ENCODE measurements at places on chromosomes 4 and X.
A peak's percentile ranks its signal among the peaks of the same experiment; 100 is the strongest.

GRCh38 chr4:13007802-13008470 lies 476.2 kb downstream of the RAB28 start:
- H3K4me3 ChIP-seq = no peak overlapping the region
- no peaks in the 10 kb centered on the region for H3K4me1 ChIP-seq
- H3K36me3 ChIP-seq = no peaks in the 10 kb centered on the region

- no peak for DNase-seq
- no peaks in the 10 kb centered on the region for H3K36me3 ChIP-seq
- no peak overlapping the region for H3K27ac ChIP-seq
- H3K4me3 ChIP-seq = peak overlapping the region; percentile 10
Observed at GRCh38 chr4:142645475-142646108, 200.5 kb downstream of the INPP4B start.

DNA sequence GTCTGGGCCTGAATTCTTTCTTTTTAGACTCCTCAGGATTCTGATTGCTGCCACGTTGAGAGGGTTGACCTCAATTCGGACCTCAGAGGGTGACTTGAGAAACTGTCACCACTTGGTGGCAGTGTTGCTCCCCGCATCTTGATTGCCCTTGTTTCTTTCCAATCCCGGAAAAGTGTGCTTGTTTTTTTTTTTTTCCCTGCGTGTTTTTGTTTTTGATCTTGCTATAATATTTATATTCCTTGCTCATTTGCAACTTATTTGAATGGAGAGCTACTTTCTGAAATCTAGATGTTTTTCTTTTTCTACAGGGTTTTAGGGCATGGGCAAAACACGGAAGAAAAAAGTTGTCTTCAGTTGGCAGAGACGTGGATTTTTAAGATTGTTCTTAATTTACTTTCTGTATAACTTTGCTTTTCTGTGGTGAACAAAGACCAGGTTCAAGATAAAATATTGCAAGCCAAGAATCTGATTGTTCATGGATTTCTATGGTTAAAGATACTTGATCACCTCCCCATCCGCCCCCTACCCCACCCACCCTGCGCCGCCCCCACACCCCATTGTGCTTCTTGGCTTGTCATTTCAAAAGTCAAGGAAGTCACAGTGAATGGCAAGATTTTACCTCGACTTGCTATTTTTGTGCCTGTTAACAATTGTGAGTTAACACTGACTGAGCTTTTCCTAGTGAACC lies 102.0 kb downstream of the PTTG2 start:
- no peak overlapping the region for H3K4me3 ChIP-seq
- H3K4me1 ChIP-seq = no peaks in the 10 kb centered on the region
- H3K27ac ChIP-seq = no peak overlapping the region
- DNase-seq = peak; percentile 46
- no peaks in the 10 kb centered on the region for H3K27me3 ChIP-seq

GRCh38 chr4:147909225-147909624 lies 177.3 kb downstream of the ARHGAP10 start:
- H3K27ac ChIP-seq = no peak overlapping the region
- no peak overlapping the region for H3K4me3 ChIP-seq
- DNase-seq = no peak
- H3K27me3 ChIP-seq = no peaks in the 10 kb centered on the region
- H3K4me1 ChIP-seq = no peaks in the 10 kb centered on the region
- H3K36me3 ChIP-seq = no peaks in the 10 kb centered on the region

DNA sequence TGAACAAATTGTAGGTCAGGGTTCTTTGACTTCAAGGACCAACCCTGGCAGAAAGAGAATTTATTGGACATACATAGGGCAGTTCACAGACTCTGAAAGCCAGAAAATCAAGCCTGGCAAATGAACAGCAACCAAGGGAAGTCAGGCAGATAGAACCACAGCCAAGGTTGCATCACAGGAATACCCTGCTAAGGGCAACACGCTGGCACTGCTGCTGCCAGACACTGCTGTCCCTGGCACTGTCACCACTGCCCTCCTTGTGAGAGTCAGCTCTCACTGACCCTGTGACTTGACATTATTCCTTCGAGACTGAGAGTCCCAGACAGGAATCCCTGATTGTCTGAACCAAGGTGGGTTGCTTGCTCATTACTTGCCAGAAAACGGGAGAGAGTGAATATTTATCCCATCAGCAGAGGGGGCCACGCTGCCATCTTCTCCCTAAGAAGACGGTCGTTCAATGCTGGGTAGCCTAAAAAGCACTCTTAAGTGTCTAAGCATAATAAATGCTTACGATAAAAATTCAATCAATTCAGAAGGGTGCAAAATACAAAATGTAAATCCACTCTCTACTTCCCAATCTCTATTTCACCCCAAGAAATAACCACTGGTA lies 23.2 kb upstream of the PTTG2 start:
- H3K4me1 ChIP-seq = no peaks in the 10 kb centered on the region
- H3K27me3 ChIP-seq = no peaks in the 10 kb centered on the region
- no peak overlapping the region for H3K27ac ChIP-seq
- no peak overlapping the region for H3K4me3 ChIP-seq
- no peak for DNase-seq
- no peaks in the 10 kb centered on the region for H3K36me3 ChIP-seq

DNA sequence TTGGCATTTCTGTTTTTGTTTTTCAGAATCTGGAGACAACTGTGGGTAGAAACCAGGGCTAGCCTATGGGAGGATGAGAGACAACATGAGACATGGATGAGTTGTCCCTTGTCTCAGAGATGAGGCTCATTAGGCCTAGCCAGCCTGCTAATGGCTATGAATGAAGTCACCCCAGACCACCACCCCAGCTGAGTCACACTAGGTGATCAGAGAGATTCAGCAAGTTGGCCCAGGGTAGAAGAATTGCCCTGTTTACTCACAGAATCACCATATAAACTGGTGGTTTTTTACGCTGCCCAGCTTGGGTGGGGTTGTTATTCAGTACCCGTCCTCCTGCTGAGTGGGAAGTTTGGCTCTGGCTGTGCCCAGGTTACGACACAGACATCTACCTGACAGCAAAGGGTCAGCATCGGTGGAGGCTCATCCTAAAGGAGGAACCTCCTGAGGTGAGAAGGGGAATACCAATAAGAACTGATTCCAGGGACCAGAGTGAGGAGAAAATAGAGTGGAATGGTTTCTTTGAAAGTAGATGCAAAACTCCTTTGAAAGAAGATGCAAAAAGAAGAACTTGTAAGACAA lies 17.2 kb upstream of the ARSJ start:
- H3K4me1 ChIP-seq = no peaks in the 10 kb centered on the region
- H3K36me3 ChIP-seq = no peaks in the 10 kb centered on the region
- no peak overlapping the region for H3K4me3 ChIP-seq

- no peaks in the 10 kb centered on the region for H3K36me3 ChIP-seq
- peak; percentile 59 for DNase-seq
- peak overlapping the region; percentile 66 for H3K4me3 ChIP-seq
- H3K27ac ChIP-seq = no peak overlapping the region
- H3K27me3 ChIP-seq = peaks cover 89% of the 10 kb centered on the region
Observed at GRCh38 chr4:112515198-112516065, 548 bp downstream of the NEUROG2 start.

GRCh38 chr4:7818399-7818911 lies 121.2 kb downstream of the AFAP1 start:
- no peak overlapping the region for H3K4me3 ChIP-seq
- no peaks in the 10 kb centered on the region for H3K27me3 ChIP-seq
- no peak overlapping the region for H3K27ac ChIP-seq
- H3K4me1 ChIP-seq = no peaks in the 10 kb centered on the region

GRCh38 chrX:9340598-9341290 lies 124.1 kb upstream of the TBL1X start:
- peak overlapping the region; percentile 55 for H3K4me3 ChIP-seq
- H3K27ac ChIP-seq = peak overlapping the region; percentile 59
- DNase-seq = peak; percentile 68
- no peaks in the 10 kb centered on the region for H3K36me3 ChIP-seq
- no peaks in the 10 kb centered on the region for H3K27me3 ChIP-seq
- peaks cover 42% of the 10 kb centered on the region for H3K4me1 ChIP-seq

GRCh38 chr4:148238811-148239493 lies 203.3 kb downstream of the NR3C2 start:
- H3K4me1 ChIP-seq = no peaks in the 10 kb centered on the region
- no peaks in the 10 kb centered on the region for H3K36me3 ChIP-seq
- H3K27me3 ChIP-seq = no peaks in the 10 kb centered on the region
- no peak overlapping the region for H3K4me3 ChIP-seq
- DNase-seq = no peak

DNA sequence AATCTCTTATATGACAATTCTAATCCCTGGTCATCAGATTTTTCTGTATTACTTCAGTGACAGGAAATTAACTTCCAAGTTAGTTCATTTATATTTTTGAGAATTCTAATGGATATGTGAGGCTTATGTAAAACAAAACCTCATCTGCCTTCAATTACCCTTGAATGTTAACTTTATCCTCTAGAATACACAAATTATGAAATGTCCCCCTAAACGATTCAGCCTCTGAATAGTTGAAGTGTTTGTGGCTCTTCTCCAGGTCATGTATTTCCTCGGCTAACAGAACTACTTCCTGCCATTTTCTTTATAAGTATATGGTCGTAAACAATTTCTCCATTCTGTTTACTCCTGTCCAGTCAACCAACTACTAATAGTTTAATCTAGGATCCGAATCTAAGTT lies 401.3 kb downstream of the PCDH10 start:
- no peaks in the 10 kb centered on the region for H3K27me3 ChIP-seq
- no peaks in the 10 kb centered on the region for H3K4me1 ChIP-seq
- no peak for DNase-seq
- no peak overlapping the region for H3K27ac ChIP-seq
- H3K4me3 ChIP-seq = no peak overlapping the region

- DNase-seq = no peak
- H3K27me3 ChIP-seq = no peaks in the 10 kb centered on the region
- H3K27ac ChIP-seq = no peak overlapping the region
- H3K36me3 ChIP-seq = no peaks in the 10 kb centered on the region
- no peaks in the 10 kb centered on the region for H3K4me1 ChIP-seq
Observed at GRCh38 chr4:22978656-22979055, 285.9 kb downstream of the GBA3 start.

DNA sequence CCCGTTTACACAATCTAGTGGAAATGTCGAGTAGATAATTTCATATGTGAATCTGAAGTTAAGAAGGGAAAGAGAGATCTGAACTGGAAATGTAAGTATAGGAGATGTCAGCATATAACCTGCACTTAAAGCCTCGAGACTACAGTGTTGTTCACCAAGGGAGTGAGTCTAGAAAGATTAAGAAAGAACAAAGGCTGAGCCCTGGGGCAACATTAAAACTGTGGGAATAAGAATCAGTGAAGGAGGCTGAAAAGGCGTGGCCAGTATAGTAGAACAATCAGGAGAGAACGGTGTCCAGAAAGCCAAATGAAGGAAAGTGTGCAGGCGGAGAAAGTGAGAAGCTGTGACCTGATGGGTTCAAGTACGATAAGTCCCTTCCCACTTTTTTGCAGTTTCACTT lies 118.8 kb upstream of the TENM3 start:
- no peaks in the 10 kb centered on the region for H3K27me3 ChIP-seq
- no peaks in the 10 kb centered on the region for H3K4me1 ChIP-seq
- H3K27ac ChIP-seq = no peak overlapping the region
- no peak for DNase-seq
- H3K4me3 ChIP-seq = no peak overlapping the region

GRCh38 chrX:111779582-111779981 lies 96.4 kb upstream of the TRPC5OS start:
- no peak overlapping the region for H3K27ac ChIP-seq
- H3K4me1 ChIP-seq = no peaks in the 10 kb centered on the region
- DNase-seq = no peak
- no peaks in the 10 kb centered on the region for H3K27me3 ChIP-seq

GRCh38 chr4:155904331-155904730 lies 835 bp downstream of the TDO2 start:
- no peak for DNase-seq
- no peak overlapping the region for H3K4me3 ChIP-seq
- no peaks in the 10 kb centered on the region for H3K4me1 ChIP-seq
- H3K36me3 ChIP-seq = no peaks in the 10 kb centered on the region
- H3K27ac ChIP-seq = no peak overlapping the region

DNA sequence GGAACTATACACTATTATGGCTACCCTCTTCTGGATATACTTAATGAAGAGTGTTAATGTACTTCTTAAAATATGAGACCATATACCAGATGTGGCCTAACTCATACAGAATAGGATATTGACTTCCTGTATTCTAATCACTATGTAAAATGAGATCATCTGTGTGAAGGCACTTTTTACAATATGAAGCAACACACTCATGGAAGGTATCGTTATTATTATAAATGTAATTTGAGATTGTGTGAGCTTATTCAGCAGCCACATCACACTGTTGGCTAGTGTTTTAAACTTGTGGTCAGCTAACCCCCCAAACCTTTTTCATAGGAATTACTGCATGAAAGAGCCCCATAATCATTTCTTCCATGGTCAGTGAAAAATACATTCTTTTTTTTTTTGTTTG lies 281.8 kb upstream of the TEX13A start:
- no peak overlapping the region for H3K27ac ChIP-seq
- no peak overlapping the region for H3K4me3 ChIP-seq
- no peak for DNase-seq
- H3K4me1 ChIP-seq = no peaks in the 10 kb centered on the region
- no peaks in the 10 kb centered on the region for H3K27me3 ChIP-seq

DNA sequence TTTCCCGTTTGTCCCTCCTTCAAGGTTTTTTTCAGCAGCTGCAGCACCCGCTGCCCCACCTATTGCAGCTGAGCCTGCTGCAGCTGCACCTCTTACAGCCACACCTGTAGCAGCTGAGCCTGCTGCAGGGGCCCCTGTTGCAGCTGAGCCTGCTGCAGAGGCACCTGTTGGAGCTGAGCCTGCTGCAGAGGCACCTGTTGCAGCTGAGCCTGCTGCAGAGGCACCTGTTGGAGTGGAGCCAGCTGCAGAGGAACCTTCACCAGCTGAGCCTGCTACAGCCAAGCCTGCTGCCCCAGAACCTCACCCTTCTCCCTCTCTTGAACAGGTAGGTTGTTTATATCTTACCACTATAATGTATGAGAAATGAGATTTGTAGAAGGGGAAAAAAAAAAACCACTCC lies 4.5 kb downstream of the PRR27 start:
- no peak for DNase-seq
- no peak overlapping the region for H3K4me3 ChIP-seq
- H3K4me1 ChIP-seq = no peaks in the 10 kb centered on the region
- H3K27me3 ChIP-seq = no peaks in the 10 kb centered on the region
- H3K36me3 ChIP-seq = no peaks in the 10 kb centered on the region

DNA sequence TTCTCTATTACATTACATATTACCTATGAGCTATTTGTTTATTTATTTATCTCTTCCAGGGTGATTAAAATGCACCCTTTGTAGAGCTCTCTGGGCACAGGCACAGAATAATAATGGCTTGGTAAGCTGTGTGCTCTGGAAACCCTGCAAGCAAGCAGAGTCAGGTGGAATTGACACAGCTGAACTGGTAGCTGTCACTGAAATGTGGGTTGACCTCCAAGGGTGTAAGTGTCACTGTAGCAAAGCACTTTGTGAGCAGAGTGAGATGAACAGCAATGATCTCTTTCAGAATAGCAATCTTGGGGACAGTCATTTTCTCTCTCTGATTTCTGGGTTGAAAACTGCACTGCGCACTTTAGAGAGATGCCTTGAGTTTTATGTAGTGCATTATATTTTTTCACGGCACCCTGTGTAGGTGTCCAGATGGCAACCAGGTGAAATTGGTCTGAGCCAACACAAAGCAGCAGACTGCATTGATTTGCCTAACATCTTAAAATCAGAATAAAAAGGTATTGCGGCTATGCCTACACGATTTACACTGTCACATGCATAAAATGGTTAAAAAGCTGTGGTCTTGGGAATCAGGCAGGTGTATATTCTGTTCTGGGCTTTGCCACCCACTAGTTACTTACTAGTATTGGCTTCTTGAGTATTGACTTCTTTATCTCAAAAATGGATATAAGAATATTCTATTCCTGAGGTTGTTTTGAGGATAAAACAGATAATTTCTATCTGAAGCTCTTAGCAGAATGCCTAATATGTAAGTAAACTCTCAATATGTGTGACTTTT lies 450.3 kb downstream of the RAPGEF2 start:
- H3K36me3 ChIP-seq = no peaks in the 10 kb centered on the region
- DNase-seq = no peak
- no peak overlapping the region for H3K4me3 ChIP-seq
- no peaks in the 10 kb centered on the region for H3K4me1 ChIP-seq
- no peaks in the 10 kb centered on the region for H3K27me3 ChIP-seq

Measured in CD8-positive, alpha-beta memory T cell (primary cell).